ENCODE measurements at places on chromosomes 3 and 15.

- DNase-seq, result peak; percentile 60
Observed at GRCh38 chr3:46361408-46362283, 7.7 kb downstream of the CCR2 start.

DNA sequence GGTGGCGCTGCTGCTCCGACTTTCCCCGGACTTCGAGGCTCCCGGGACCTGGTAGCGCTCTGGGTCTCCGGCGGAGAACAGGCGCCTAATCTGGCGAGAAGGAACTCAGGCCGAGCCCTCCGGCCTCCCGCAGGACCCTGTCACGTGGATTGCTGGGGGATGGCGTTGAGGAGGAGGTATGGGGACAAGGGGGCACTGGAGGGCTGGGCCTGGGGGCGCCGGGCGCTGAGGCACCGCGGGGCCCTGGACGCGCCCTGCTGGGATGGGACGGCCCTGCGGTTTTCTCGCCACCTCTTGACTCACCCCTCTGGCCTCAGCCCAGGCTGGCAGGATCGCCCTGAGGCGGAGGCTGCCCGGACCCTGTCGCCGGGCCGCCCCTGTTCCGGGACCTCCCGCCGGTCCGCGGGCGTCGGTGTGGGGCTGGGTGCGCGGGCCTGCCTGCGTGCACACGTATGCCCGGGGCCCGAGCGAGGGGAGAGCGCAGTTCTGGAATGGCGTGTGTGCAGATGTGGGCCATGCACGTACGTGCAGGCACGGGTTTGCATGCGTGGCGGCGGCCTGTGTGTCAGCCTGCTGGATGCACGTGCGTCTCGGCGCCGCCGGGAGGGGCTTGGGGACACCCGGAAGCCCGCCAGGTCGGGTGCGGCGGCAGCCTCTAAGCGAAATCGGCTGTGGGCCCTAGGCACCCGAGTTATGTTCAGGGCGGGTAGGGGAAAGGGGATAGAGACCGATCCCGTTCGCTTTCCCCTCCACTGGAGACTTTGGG is 752 bp downstream of the C15orf39 start:
- peak; percentile 86 for DNase-seq

DNA sequence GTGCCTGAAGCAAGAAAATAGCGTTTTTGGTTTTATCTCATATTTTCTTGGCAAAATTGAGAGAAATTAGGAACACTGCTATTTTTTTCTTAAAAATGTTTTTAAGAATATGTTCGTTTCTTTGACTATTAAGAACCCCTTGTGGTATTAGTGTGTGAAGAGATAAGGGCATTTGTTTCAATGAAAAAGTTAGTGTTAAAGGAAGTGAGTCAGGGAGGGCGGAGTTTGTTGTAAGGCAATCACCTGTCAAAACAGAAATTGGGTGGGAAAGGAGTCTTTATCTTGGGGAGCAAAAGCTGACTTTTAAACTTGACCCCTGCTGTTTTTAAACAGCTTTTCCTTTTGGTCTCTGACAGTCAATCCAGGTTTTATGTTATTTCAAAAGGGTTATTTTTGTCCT is 4.2 kb downstream of the RAP2B start:
- DNase-seq, result peak; percentile 97

DNA sequence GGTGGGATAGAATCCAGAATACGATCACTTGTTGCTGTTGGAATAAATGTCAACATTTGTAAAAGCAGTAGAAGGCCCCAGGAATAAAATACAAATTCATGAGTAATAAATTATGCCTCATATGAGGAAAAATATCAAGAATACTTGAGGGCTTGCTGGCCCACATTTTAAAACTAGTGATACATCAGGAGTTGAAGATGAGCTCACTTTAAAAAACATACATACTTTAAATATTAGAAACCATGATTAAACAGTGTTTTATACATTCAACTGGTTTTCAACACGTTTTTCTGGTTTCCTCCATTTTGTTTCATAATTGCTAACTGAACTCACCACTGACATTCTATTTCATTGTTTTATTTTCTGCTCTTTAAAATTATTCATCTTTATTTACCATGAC is 141.4 kb downstream of the TFG start:
- DNase-seq, result no peak

DNA sequence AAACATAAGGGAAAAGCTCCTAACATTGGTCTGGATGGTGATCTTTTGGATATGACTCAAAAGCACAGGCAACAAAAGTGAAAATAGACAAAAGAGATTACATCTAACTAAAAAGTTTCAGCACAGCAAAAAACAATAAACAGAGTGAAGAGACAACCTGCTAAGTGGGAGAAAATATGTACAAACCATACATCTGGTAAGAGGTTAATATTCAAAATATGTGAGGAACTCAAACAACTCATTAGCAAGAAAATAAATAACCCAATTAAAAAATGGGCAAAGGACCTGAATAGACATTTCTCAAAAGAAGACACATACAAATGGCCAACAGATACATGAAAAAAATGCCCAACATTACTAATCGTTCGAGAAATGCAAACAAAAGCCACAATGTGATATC is 19.0 kb upstream of the NR1I2 start:
- no peak for DNase-seq

GRCh38 chr3:53938645-53939044 is 47.0 kb upstream of the SELENOK start:
- DNase-seq, result peak; percentile 75

DNA sequence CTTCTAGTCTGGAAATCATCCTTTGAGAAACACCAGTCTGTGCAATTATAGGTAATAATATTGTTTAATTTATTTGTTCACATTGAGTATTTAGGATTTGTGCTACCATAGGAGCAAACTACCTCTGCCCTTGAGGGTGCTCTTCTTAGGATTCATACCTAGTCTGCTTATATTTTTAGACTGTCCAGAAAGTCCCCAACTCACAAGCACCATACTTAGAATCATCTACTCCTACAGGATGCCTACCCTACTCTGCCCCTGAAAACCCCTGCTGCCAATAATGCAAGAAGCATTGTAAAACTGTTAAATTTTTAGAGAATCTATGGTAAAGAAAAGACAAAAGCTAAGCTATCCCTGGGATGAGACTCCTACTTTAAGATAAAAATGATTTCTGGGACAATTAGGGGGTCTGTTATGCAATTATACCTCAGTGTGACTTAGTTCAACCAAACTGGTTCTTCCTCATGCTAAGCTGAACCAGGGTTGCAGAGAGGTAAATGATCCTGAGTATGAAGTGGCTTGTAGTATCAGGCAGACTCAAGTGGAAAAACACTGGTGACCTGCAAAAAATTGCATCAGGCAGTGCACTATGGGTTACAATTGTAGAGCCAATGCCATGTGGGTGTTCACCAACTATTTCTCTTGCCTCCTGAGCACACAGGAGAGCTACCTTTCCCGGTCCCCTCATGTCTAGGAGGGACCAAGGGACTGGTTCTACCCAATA is 133.3 kb downstream of the TNIK start:
- DNase-seq, result no peak

DNA sequence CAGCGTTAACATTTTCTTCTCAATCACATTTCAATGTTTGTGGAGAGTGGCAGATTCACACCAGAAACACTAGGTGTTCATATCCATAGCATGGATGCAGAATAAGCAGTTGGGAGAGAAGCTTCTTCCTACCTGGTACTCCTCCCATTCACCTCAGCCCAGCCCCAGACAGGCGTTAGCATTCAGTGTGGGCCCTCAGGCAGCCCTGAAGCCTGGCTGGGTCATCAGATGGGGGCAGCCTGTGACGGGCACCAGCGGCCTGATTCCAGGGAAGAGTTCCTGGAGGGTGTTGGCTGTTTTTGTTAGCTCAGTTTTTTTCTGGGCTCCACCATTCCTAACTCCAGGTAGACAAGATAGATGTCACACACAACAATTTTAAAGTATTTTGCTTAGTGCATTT is 31.1 kb downstream of the APH1B start:
- no peak for DNase-seq

GRCh38 chr3:136950623-136951022 is 7.2 kb upstream of the IL20RB start:
- no peak for DNase-seq

GRCh38 chr15:80188251-80188650 is 35.5 kb downstream of the FAH start:
- DNase-seq, result no peak

GRCh38 chr15:62301993-62302675 is 137.0 kb upstream of the C2CD4B start:
- DNase-seq, result no peak

- no peak for DNase-seq
Observed at GRCh38 chr15:85164841-85165466, 183.3 kb downstream of the PDE8A start.

DNA sequence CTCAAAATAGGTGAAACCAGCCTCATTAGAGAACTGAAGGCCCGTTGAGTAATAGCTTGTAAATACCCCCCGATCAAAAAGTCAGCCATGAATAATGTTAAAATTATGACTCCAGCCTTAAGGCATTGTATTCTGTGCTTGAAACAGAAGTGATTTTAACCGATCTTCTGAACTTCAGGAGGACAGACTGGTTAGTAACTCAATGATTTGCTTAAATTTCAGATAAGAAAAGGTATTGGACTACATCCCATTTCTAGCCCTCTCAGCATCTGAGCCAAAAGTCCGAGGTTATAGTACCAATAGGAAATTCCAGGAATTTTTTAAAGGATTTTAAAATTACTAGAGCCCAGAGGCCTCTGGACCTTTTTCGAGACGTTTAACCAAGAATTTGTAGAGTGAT is 67.7 kb upstream of the FGF12 start:
- DNase-seq, result no peak

GRCh38 chr3:18179521-18179920 is 245.6 kb downstream of the SATB1 start:
- no peak for DNase-seq

GRCh38 chr3:176964661-176965060 is 232.6 kb downstream of the TBL1XR1 start:
- DNase-seq, result no peak

- DNase-seq, result no peak
Observed at GRCh38 chr3:14989943-14990779, 42.8 kb downstream of the NR2C2 start.

- DNase-seq, result no peak
Observed at GRCh38 chr15:63066272-63066671, 23.7 kb downstream of the TPM1 start.

DNA sequence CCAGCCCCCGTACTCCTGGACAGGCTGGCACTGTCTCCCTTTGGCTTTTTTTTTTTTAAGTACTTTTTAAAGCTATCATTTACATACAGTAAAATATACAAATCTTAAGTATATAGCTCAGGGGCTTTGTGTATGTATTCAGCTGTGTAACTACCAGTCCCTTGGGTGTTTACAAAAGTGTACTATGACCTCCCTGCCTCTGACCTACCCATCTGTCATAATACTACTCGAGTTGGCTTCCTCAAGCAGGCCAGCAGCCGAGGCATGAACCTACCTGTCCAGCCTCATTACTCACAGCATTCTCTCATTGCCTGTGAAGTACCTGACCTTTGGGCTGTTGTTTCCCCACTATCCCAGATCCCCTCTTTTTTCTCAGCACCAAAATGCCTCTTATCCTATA is 33.2 kb downstream of the ABHD2 start:
- no peak for DNase-seq

DNA sequence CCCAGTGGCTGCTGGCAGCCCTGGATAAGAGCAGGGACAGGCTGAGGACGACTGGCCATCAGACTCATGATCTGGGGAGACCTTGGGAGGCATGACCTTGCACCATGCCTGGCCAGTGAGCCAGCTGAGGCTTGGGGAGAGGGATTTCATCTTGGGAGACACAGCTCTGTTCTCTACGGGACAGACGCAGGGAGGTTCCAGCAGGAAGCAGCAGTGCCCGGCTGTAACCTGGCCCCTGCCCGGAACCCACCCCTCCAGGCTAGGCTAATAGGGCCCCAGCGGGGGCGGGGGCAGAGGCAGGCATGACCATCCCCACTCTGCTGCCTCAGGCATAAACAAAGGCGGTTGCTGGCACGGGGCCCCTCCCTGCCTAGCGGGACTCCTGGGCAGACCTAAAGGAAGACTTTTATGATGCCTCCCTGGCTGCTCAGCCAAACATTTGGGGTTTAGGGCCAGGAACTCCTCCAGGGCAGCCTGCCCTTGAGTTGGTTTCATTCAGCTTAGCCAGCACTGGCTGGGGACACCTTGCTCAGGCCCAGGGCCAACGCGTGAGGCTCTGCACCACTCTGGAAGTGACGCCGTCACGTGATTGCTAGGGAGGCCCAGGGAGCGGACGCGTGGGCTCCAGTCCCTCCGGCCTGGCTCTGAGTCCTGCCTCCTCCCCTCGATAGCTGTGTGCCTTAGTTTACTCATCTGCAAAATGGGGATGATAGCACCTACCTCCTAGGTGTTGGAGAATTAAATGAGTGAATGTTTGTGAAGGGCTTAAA is 27.6 kb downstream of the HDAC11 start:
- DNase-seq, result no peak

DNA sequence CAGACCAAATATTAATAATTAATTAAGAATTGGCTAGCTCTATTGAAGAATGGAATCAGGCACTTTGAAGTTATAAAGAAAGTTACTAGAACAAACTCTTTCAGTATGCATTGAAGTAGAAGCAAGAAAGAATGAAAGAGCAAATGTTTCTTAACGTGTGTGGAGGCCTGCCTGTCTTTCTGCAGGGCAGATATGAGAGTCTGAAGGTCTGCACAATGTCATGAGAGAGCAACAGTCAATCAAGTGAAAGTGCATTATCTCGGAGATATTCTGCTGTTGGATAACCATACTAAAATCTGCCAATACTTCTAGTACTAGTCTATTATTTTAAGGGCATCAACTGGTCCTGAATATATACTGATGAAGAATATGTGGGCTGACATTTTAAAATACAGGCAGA is 1270.8 kb downstream of the ZPLD1 start:
- DNase-seq, result no peak

GRCh38 chr3:136617198-136617597 is 135.0 kb downstream of the STAG1 start:
- DNase-seq, result peak; percentile 41

DNA sequence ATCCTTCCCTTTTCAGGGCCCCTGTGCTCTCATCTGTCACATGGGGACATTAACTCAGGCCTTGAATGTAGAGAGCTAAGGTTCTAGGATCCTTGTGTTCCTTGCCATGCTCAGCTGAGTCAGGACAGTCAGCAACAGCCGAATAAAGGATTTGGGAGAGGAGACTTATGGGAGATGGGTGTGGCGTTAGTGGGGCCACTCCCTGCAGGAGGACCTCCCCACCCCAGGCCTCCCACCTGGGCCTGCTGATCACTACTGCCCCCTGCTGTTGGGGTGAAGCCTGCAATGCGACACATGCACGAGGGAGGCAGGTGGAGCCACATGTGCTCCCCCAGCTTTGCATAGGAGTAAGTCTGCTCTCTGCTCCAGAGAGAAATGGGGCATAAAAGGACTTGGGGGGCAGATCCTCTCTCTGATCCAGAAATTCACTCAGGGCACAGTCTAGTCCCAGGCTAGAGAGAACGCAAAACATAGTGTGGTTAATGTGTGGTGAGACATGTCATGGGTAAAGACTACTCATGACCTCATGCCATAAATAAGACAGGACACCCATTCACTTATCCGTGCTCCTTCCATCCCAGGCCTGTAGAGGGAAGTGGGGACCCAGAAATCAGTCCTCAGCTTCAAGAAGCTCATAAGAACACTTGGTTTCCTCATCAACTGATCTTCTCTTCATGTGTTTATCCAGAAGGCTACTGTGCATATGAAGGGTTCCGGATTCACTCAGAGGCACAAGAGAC is 19.4 kb downstream of the RBP1 start:
- DNase-seq, result peak; percentile 46

- no peak for DNase-seq
Observed at GRCh38 chr3:64460141-64460730, 227.6 kb downstream of the ADAMTS9 start.

- no peak for DNase-seq
Observed at GRCh38 chr3:17478673-17479072, 263.8 kb downstream of the TBC1D5 start.

- DNase-seq, result peak; percentile 39
Observed at GRCh38 chr3:174125267-174125824, 727.8 kb downstream of the NLGN1 start.
